ENCODE measurements at places on chromosomes 13 and 19. TPM values are rescaled to one million over a fixed set of nuclear protein-coding genes. Genes with fewer than 3 reads are reported as not detected.
A peak's percentile ranks its signal among the peaks of the same experiment; 100 is the strongest.

GRCh38 chr13:47679401-47679800 is 321.7 kb downstream of the SUCLA2 start:
- DNase-seq, result no peak

DNA sequence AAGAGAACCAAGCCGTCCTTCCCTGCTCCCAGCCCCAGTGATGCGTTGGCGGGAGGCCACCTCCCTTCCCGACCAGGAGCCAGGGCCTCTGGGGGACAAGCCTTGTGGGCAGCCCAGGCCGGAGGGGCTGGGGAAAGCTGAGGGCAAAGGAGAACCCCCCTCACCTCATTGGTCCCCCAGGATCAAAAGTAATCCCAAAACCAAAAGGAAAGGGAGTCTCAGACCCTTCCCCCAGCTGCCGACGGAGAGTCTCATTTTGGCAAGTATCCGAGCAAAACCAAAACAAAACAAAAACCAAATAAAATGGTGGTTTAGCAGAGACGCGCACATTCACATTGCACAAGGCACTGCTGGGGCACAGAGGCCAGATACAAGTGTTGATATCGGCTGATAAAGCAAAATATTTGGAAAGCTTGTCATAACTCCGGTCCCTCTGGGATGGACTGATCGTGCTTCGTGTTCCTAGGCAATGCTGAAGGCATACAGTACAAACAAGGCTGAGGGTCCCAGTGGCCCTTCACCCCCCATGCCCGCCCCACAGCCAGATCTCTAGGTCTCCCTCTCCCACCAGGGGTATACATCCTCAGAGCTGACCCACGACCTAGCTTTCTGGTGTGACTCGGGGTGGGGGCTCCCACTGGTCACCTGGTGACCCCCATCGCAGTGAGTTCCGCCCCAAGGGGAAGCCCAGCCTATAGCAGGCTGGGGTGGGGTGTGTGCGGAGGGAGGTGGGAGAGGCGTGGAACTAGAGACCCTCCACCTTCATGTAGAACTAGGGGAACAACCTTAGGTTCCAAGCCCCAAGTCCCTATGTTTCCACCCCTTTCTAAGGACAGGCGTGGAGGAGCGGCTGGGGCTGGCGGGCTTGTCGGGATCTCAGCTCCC is 2.1 kb downstream of the CEBPA start:
- DNase-seq, result no peak

The LIG1 gene
- 219 TPM for total RNA-seq

- peak; percentile 72 for DNase-seq
Observed at GRCh38 chr13:50129081-50129705, 113.9 kb downstream of the KCNRG start.

DNA sequence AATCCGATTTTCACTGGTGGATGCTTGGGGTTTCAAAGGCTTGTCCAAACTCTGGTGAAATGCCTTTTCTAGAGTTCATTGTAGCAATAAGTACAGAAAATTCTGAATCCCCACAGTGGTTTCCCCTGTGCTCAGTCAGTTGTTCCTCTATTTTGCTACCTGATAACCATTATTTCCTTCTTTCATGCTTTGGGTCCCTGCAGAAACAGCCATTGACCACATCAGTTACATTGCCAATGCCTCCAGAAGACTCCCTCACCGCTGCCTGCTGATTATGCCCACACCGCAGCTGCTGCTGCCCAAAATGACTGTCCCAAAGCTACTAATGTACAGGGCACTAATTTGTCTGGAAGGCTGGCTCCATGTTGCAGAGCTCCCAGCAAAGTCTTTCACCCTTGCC is 517.3 kb downstream of the KLF12 start:
- DNase-seq, result no peak

The ENOX1 gene
- not detected for total RNA-seq

- no peak for DNase-seq
Observed at GRCh38 chr13:92317066-92317465, 909.5 kb upstream of the GPC6 start.

The SPIB gene
- total RNA-seq, result 101 TPM

The ZNF57 gene
- 6.6 TPM for total RNA-seq

DNA sequence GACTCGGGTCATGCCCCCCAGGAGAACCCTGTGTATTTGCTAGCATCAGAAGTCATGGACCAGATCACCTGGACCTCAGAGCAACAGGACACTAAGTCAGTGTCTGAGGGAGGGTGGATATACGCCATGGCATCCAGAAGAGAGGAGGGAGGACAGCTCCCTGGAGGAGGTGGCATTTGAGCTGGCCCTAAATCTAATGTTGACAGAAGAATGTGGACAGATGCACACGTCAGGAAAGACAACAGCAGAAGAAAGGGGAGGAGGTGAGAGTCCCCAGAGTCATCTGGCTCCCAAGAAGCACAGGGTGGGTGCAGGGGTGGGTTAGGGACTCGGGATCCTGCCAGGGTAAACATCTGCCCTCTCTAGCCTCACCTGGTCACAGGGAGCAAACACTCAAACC is 24.5 kb upstream of the CCNE1 start:
- DNase-seq, result no peak

- DNase-seq, result no peak
Observed at GRCh38 chr19:7830272-7830771, 304 bp downstream of the EVI5L start.

DNA sequence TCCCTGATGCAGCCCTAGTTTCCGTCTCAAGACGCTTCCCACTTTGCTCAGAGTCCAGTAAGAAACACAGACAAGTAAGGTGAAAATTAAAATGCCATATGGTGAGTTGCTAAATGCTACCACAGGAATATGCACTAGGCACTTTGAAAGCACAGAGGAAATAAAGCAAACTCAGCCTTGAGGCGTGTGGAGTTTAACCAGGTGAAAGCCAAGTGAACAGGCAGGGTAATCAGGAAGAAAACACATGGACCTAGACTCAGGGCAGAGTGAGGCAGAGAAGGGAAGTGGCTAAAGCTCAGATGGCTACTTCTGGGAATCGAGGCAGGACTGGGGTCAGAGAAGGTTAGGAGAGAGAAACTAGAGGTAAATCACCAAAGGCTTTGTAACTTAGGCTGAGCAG is 5.4 kb upstream of the UBL3 start:
- no peak for DNase-seq

The SPACA4 gene
- total RNA-seq, result not detected

The PARP4 gene
- total RNA-seq, result 50.8 TPM

- DNase-seq, result no peak
Observed at GRCh38 chr19:41702171-41702651, 6.2 kb upstream of the CEACAM5 start.

DNA sequence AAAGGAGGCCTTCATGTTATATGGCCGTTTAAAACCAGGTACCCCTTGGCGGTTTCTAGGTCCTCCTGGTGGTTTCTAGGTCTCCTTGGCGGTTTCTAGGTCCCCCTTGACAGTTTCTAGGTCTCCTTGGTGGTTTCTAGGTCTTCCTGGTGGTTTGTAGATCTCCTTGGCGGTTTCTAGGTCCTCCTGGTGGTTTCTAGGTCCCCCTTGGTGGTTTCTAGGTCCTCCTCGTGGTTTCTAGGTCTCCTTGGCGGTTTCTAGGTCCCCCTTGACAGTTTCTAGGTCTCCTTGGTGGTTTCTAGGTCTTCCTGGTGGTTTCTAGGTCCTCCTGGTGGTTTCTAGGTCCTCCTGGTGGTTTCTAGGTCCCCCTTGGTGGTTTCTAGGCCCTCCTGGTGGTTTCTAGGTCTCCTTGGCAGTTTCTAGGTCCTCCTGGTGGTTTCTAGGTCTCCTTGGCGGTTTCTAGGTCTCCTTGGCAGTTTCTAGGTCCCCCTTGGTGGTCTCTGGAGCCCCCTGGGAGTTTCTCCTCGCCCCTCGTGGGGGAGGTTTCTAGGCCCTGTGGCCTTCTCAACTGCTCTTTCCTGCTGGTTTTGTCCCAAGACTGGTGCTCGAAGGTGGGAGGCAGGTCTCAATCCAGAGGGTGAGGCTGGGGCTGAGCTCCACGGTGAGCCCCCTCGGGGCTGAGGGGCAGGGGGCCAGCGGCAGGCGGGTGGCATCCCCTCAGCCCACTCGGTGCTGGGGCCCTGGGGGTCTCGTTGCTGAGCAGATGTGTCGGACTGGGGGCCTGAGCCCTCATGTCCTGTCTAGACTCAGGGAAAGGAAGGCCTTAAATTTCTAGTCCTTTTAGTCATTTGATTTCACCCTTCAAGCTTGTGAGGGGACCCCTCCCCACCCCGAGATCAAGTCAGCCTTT is 8.0 kb downstream of the HCN2 start:
- no peak for DNase-seq

DNA sequence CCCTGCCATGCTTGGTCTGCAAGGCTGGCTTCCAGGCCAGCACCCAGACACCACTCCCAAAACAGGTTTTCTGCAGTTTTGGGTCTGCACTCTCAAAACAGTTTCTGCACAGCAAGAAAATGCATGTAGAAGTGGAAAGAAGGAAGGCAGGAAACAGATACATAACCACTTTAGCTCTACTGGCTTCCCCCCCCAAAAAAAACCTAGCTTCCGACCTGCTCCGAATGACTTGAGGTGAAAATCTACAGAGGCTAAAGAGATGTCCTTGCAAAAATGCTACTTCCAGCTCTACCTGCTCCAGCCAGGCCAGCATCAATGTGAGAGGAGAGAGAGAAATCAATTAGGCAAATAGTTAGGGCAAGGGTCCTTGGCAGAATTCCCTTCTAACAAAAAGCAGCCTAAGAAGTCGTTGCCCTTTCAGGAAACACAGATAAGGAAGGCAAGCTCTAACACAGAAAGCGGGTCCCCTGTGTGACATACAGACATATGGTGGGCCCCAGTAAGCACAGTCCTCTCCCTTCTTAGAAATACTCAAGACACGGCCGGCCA is 3.4 kb downstream of the C19orf12 start:
- DNase-seq, result no peak

The CGB8 gene
- not detected for total RNA-seq

DNA sequence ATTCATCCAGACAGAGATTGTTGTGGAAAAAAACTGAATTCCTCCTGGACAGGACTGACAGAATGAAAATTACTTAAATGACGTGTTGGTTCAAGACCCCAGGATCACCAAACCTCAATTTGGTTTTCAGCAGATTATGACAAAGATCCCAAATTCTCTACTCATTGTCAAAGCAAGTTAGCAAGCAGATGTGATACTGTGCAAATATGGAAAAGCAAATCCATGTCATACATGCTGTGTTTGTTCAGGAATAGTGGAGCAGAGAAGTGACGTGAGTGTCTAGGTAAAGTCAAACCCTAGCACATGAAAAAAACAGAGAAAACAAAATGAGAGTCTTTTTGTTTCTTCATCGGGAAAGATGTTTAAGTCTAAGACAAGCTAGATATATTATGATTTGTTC is 169.2 kb upstream of the NBEA start:
- no peak for DNase-seq

- peak; percentile 87 for DNase-seq
Observed at GRCh38 chr19:47227352-47228167, 3.4 kb downstream of the BBC3 start.

GRCh38 chr19:36051637-36052036 is 2.4 kb downstream of the THAP8 start:
- DNase-seq, result no peak

- no peak for DNase-seq
Observed at GRCh38 chr13:109408591-109409382, 377.6 kb downstream of the IRS2 start.

DNA sequence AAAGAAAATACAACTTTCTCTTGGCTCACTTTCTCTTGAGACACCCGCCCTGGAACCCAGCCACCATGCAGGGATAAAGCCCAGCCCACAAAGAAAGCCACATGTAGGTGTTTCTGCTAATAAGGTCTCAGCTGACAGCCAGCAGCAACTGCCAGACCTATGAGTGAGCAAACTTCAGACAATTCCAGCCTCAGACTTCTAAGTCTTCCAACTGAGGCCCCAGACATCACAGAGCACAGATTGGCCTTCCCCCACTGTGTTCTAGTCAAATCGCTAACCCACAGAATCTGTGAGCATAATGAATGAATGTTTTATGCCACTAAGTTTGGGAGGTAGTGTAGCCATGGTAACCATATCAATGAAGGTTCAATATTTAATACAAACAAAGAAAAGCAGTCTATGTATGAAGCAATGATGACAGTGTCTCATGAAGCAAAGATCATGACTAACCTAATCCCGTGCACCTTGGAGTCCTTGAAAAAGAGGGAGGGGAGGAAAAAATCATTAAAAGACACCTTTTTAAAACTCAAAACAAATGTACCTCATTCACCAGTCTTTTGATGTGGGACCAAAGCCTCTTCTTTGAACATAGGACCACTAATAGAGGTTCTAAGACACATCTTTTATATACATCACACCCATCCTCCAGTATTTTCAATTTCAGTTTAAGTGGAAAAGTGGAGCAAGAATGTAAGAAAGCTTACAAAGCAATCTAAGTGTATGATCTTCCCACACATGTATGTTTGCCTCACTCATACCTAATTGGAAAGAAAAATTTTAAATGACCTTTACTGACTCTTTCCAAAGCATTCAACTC is 6.2 kb downstream of the MRPS31 start:
- no peak for DNase-seq

The LYPD4 gene
- total RNA-seq, result not detected

DNA sequence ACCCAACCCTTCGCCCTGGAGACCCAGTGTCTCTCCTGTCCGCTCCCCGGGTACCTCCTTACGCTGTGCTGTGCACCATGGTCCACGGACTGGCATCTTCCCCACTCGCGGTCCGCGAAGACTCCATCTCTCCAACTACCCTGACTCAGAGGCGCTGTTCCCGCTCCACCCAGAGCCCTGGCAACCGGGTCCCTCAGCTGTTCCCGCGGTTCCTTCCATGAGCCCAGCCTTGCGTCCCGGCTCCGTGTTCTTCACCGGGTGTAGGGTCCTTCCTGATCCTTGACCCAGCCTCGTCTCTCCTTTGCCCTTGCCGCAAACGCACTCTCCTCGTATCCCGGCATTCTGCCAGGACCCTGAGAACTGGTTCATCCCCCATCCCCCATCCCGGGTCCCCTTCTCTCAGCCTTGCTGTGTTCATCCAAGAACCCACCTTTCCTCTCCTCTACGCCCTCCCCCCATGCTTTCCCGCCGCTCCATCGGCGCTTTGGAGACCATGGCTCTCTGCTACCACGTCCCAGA is 664 bp downstream of the ICAM5 start:
- DNase-seq, result no peak

- DNase-seq, result no peak
Observed at GRCh38 chr19:2271234-2272103, 10.5 kb downstream of the PEAK3 start.

GRCh38 chr19:32343550-32344262 is 1.7 kb upstream of the ZNF507 start:
- no peak for DNase-seq

- no peak for DNase-seq
Observed at GRCh38 chr13:47484548-47484947, 516.5 kb downstream of the SUCLA2 start.

DNA sequence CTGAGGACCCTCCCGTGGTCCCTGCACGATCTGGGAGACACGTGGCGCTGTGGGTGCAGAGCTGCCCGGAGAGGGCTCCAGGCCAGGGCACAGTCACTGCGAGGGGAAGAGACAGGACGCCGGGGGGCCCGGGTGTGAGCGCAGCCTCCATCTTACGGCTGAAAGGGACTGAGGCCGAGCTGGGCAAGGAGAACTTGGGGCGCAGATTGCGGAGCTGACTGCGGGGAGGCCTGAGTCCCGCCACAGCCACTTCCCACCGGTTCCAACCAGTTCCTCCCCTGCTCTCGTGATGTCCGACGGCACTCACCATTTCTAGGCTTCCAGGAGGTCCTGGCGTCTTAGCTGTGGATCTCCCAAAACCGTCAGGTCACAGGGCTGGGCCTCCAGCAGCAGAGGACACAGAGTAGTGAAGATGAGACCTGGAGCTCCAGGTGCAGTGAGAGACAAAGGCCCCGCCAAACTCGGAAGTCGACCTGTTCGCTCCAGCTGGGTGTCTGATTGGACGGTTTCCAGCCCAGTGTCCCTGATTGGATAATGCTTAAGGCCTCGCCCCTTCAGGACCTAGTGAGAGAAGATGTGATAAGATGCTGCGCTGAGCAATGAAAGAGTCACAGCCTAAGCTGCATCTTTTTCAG is 4.8 kb upstream of the ZNF253 start:
- DNase-seq, result no peak

- DNase-seq, result no peak
Observed at GRCh38 chr13:45846681-45847080, 4.9 kb downstream of the SIAH3 start.

Measured in OCI-LY7 (cell line).